Body of pancreas (tissue), 4 donors: ENCODE measurements at places on chromosomes 3 and 15. TPM values are rescaled to one million over a fixed set of nuclear protein-coding genes. Genes with fewer than 3 reads are reported as not detected.

ATP6V1A gene
- 25.4 TPM for total RNA-seq

ASB14 gene
- not detected for total RNA-seq

DNA sequence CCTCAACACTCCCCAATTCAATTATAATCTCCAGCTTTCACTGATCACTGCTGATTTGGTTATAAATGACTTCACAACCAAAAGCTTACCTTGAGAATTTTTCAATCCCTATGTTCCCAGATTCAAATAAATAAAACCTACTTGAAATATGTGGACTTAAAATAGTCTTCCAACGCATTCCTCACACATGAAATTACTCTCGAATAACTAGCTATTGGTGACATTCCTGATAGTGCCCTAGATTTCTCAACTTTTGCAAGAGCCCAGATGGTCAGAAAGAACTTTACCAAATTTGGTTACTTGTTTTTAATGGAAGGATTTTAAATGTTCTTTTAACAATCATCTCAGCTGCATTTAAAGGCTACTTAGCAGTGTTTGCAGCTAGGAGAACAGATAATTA is 605.5 kb downstream of the FHIT start:
- DNase-seq = no peak

- no peak for DNase-seq
Observed at GRCh38 chr15:55707951-55708350, 35.0 kb downstream of the PRTG start.

DNA sequence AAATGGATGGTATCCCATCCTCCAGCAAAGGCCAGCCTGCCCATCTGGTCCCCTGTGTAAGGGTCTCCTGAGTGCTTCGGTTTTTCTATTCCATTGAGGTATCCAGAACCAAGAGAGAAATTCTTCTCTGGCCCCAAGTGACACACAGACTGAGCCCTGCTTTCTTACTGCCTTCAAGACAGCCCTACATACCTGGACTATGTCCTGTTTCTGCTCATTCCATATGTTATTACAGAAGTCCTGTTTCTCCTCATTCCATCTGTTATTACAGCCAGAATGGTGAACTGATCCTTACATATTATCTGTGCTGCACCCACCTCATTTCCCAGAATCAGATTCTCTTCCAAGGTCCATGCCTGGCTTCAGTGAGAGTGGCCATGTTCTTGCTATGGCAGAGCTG is 115.2 kb downstream of the DCLK3 start:
- no peak for DNase-seq

DNA sequence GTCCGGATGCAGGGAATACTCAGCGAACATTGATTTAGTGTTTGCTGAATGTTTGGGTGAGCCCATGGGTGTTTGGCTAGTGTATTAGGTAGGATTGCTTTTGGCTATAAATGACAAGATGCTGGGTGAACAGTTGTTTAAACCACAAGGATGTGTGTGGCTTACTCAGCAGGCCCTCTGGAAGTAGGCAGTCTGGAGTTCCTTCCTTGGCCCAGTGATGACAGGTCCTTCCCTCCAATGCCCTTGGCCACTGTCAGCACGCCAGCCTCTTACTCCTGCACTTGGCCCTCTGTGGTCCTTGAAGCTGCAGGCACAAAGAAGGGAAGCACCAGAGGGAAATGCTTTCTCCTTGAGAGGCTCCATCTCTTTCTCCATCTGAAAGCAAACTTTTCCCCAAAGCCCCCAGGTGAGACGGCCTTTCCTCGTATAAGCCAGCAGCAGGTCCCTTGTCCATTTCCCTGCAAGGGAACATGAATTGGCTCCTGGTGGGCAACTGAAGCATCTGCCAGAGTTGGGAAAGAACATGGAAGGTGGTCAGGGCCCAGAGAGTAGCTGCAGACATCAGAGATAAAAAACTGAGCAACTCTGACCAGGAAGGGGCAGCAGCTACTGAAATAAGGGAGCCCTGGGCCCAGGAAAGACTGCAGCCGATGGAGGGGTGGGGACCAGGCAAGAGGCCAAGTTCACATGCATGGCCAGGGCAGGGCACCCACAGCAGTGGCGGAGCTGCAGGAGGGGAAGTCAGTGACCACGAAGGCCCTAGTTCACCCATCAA is 105.0 kb downstream of the TPRA1 start:
- no peak for DNase-seq

DNA sequence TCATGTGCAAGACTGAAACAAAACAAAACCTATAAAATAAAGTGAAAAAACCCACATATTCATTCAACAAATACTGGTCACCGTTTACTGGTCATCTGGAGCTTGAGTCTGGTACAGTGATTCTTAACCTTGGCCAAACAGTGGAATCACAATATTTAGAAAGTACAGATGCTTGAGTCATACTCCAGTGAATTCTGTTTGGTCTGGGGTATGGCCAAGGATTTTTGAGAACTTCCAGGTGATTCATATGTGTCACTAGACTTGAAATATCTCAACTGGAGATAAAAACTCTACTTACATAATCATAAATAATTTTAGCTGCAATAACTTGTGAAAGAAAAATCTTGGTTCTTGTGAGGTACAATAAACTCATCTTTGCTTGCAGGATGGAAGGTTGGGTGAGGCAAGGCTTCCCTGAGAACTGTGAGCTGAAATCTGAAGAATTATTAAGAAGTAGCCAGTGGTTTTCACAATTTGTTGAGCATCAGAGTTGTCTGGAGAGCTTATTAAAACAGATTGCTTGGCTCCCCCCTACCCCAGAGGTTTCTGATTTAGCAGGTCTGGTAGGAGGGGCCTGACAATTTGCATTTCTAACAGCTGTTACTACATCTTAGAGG is 9.6 kb downstream of the NEK11 start:
- no peak for DNase-seq

DNA sequence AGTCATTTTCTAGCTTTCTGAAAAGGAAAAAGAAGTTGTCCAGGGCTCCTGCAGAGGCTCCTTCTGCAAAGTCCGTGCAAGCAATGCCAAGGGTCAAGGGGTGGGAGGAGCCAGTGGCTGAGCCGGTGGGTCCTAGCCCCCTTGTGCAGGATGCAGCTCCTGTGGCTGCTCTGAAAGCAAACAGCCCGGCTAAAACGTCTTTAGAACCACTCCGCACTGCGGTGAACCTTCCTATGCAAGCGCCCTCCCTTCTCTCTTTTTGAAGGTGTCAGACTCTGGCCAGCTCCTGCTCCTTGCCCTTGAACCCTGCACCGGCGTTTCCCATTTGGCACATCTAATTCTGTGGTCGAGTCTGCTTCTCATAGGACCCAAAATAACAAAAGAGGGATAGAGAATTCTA is 183.1 kb downstream of the UACA start:
- DNase-seq = no peak

- no peak for DNase-seq
Observed at GRCh38 chr3:54294214-54294613, 171.9 kb downstream of the CACNA2D3 start.
